ENCODE measurements at places on chromosomes 3 and 15. TPM values are rescaled to one million over a fixed set of nuclear protein-coding genes. Genes with fewer than 3 reads are reported as not detected.
A peak's percentile ranks its signal among the peaks of the same experiment; 100 is the strongest.

DNA sequence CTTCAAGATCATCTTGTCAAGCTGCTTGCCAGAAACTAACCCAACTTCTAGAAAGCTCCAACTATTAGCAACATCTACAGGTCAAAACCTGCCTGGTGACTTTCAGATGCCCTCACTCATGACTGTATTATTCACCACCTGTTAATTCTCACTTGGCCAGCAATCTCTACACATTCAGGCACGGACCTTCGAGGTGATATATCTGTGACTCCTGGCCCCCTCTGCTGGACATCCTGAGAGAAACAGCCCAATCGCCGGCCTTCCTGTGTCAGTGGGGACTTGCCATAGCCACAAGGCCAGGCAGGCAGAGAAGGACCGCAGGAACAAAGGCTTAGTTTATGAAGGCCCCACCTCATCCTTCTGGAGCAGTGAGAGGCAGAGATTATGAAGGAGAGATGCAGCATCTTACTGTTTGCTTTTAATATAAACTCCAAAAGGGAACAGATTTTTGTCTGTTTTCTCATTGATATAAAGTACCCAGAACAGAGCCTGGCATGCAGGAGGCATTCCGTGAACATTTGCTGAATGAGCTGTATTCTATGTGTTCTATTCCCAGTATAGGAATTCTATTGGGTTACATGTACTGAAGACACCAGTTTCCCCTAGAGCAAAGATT lies 24.4 kb upstream of the OCA2 start:
- peak; percentile 58 for ATAC-seq

ZNF860 gene
- total RNA-seq, result 0.40 TPM

- no peak for ATAC-seq
Measured at GRCh38 chr15:43974852-43975251, 148.1 kb downstream of the WDR76 start.

RTP4 gene
- total RNA-seq, result 3.0 TPM

GRCh38 chr3:20218215-20218614 lies 32.2 kb upstream of the SGO1 start:
- ATAC-seq, result no peak

HOMER2 gene
- total RNA-seq, result 12.0 TPM

DNA sequence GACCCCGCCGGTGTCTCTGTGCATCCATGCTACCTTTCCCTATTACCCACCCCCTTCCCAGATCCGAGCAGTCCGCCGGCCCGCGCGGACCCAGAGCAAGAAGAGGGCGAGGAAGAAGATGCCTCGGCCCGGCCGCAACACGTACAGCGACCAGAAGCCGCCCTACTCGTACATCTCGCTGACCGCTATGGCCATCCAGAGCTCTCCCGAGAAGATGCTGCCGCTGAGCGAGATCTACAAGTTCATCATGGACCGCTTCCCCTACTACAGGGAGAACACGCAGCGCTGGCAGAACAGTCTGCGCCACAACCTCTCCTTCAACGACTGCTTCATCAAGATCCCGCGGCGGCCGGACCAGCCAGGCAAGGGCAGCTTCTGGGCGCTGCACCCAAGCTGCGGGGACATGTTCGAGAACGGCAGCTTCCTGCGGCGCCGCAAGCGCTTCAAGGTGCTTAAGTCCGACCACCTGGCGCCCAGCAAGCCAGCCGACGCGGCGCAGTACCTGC lies 788 bp downstream of the FOXB1 start:
- no peak for ATAC-seq

DNAJC13 gene
- total RNA-seq, result 62.1 TPM

TRH gene
- total RNA-seq, result not detected

GRCh38 chr3:9946112-9947024 lies 5.8 kb downstream of the PRRT3 start:
- peak; percentile 92 for ATAC-seq

VPS39 gene
- 53.5 TPM for total RNA-seq

DNA sequence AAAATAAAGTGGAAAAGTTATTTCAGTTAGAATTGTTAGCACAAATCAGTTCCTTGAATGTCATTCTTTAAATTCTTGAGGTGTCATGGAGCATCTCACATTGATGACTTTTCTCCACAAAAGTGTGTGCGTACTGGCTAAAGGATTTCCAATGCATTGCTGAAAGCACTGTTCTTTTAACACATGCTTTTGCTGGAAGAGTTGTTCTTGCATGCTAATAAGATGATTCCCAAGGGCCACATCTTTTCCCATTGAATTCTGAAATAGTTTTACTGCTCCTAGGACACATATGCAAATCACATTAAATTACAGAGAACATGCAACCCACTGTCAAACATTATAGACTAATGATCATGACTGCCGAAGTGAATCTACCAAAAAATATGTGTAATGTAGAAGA lies 516.3 kb upstream of the CADM2 start:
- ATAC-seq, result no peak

DNA sequence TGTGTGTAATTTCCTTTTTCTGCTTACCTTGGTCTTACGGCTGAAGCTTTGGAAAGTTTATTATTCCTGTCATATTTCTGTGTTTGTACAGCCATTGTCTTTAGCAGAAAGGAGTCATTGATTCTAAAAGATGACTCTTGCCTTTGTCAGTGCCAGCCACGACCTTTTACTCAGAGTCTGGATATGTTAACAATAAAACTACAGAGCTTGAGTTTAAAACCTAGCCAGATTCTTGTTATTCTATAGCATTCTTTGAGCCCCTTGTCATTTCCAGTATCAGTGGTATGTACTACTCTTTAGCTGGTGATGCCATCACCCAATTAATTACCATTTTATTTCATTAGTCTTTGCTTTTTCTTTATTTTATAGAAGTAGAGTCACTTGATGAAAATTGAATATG lies 142.4 kb downstream of the TCF12 start:
- ATAC-seq, result no peak

DNA sequence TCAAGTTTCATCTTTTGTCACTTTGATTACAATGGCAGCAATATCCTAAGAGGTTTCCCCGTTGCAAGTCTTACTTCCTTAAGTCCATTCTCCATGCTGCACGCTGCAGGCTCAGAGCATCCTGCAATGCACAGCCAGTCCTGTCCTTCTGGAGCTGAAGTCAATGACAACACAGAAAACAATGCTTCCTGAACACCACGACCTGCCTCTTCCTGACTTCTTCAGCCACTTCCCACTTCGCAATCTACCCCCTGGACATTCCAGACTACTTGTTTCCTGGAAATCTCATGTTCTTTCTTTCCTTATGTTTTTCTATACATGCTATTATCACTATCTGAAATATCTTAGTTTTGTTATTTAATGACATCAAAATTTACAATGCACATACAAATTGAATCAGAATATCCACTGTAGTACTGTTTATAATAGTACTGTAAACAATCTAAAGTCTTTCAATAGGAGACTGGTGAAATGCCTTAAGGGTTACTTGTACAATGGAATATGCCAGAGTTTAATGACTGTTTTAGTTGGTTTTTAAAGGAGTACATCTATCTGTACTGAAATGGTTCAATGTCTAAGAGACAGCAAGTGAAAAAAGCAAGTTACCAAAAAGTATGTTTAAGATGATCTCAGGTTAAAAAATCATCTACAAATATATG lies 113.7 kb upstream of the PRTG start:
- no peak for ATAC-seq

DNA sequence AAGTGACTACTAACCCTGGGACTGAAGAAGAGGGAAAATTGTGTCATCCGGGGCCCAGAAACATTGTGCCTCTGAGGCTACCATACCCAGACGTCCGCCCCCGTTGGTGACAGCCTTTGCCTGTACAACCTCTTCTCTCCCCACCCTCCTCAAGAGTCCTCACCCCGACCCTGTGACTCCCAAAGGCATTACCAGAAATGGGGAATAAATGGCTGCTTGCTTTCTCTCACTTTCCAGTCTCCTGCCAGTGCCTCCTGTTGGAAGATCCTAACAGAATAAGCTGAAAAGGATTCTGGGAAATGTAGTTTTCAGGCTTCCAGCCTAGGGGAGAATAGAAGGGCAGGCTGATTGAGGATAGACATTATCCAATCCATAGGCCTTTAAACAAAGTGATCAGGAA lies 30.8 kb upstream of the SLC25A36 start:
- ATAC-seq, result no peak

PLAAT1 gene
- not detected for total RNA-seq

DZIP1L gene
- 47.9 TPM for total RNA-seq

CEP19 gene
- 1.4 TPM for total RNA-seq

SYNPR gene
- total RNA-seq, result not detected

DNA sequence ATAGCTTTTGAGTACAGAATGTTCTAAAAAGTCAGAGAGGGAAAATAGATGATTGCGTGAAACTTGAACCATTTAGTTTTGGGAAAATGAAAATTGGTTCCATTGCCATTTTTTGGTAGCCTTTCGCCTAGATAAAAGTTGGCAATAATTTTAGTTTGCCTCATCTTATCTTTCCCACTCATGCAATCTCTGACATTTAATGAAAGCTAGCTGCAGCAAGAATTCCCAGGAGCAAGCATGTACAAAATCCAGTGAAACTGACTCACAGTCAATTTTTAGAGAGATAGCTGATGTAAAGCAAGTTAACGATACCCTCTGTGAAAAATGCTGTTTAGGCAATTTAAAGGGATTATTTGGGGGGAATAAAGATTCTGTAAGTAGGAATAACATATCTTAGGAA lies 797.4 kb downstream of the GRM7 start:
- ATAC-seq, result no peak

DNA sequence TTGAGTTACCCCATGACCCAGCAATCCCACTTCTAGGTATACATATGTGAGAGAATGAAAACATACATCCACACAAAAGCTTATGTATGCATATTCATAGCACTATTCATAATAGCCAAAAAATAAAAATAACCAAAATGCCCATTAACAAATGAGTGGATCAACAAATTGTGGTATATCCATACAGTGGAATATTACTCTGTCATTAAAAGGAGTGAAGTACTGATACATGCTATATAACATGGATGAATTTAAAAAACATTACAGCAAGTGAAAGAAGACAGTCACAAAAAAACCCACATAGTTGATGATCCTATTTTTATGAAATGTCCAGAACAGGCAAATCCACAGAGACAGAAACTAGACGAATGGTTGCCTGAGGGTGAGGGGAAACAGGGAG lies 5.2 kb downstream of the C3orf20 start:
- ATAC-seq, result no peak

CPEB1 gene
- 6.2 TPM for total RNA-seq

All from gastroesophageal sphincter (tissue), 4 donors.